ENCODE measurements at places on chromosomes 4 and X.

DNA sequence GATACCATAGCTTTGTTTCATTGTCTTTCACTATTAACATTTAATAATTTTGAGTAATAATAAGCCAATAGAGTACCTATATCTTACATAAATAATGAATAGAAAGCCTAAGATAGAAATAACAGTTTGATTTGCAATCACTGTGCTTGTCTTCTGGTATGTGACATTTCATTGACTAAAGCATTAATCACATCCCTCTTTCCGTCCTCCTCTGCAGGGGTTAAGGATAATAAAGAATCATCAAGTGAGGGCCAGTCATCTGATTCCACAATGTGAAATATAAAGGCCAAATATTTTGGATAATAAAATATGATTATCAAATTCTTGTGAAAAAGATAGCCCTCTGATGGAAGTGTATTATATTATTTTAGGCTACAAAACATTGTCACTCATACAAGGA lies 2073.4 kb downstream of the ARAP2 start:
- no peak for DNase-seq

- DNase-seq = no peak
These were observed 116.9 kb downstream of the VEGFC start for GRCh38 chr4:176675810-176676209.

DNA sequence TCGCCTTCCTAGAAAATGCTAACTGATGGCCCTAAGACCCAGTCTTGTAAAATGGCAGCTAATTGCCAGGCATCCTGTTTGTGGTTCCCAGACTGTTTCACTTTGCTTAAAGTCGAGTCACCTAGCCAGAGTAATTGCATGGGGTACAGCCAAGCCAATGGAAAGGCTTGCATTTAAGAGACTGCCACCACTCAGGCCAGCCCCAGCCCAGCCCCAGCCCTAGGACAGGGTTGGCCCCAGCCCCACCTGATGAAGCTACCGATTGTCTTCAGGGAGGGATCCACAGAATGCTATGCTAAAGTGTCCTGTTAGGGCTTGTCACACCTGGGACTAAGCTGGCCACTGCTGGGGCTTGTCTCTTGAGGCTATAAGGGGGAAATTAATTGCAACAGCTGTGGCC lies 194.6 kb upstream of the KLF3 start:
- no peak for DNase-seq

DNA sequence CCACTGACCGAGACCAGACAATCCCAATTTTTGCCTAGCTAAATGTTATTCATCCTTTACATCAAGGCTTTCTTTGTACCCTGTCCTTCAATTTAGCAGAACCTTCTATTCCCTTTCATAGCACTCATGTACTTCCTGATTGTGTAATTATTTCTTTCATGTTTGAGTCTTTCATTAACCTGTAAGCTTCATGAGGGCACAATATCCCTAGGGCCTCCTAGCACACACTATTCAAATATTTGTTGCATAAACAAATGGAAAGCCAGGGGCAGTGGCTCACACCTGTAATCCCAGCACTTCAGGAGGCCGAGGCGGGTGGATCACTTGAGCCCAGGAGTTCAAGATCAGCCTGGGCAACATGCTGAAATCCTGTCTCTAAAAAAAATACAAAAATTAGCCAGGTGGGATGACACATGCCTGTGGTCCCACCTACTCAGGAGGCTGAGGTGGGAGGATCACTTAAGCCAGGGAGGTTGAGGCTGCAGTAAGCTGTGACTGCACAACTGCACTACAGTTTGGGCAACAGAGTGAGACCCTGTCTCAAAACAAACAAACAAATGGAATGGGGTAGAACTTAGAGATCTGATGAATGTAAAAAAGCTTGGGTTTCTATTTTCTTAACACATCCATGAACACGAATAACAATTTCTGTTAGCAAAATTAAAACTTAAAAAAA lies 59.0 kb downstream of the SAT1 start:
- no peak for DNase-seq

DNA sequence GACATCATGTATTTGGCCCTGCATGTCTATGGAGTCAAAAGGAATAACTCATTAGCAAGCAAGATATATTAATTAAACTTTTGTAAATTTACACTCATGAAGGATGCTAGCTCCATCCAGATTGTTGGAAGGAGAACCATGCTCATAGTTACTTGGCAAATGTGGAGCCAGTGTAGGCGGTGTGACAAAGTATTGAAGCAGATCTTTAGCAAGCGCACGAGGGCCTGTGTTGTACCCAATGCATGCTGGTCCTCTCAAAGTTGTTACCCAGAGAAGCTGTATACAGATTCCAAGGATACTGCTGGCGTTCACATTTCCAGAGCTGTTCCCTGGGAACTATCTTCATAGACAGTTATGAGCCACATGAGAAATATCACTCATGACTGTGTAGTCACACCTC lies 196.4 kb upstream of the MBNL3 start:
- no peak for DNase-seq

DNA sequence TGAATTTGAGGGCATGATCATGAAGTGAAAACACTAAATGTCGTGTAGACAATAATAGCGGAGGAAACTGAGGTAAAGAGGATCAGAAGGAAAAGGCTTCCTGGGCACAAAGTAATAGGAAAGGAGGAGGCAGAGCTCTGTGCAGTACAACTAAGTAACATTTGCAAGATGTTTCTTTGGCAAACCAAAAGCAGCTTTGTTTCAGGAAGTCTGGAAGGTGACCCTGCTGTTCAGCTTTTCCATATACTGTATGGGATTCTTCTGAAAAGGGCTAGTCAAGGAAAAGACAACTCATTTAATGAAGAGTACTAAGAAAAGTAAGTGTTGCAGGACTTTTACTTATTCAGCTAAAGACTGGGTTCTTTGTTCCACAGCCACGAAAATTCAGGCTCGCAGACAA lies 463.1 kb downstream of the PCDH7 start:
- no peak for DNase-seq

- no peak for DNase-seq
These were observed 905 bp upstream of the GALNTL6 start for GRCh38 chr4:171812333-171812664.

DNA sequence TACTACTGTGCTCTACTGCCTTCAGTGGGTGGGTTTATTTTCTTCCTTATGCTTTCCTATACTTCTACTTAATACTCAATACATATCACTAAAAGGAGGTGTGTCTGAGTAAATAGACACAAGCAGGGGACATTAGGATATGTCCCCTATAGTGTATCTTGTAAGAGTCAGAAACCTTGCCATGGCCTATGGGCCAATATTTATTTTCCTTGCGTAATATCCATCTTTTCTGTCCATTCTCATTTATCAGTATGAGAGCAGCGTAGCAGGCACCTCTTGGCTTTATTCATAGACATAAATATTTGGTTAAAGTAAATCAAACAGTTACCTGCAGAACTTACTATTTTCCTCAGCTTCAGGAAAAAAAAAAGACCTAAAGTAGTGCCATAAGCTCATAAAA lies 46.6 kb upstream of the PHF8 start:
- no peak for DNase-seq

Measured in stimulated activated CD4-positive, alpha-beta T cell treated with anti-CD3 and anti-CD28 coated beads, Interleukin-1b, Interleukin-23, amount 100 ng/mL, for 4 hours (primary cell).